ENCODE measurements at places on chromosomes 2 and 18. TPM values are rescaled to one million over a fixed set of nuclear protein-coding genes. Genes with fewer than 3 reads are reported as not detected.

Gene RPRM
- total RNA-seq = not detected

Gene KCNJ13
- not detected for total RNA-seq

DNA sequence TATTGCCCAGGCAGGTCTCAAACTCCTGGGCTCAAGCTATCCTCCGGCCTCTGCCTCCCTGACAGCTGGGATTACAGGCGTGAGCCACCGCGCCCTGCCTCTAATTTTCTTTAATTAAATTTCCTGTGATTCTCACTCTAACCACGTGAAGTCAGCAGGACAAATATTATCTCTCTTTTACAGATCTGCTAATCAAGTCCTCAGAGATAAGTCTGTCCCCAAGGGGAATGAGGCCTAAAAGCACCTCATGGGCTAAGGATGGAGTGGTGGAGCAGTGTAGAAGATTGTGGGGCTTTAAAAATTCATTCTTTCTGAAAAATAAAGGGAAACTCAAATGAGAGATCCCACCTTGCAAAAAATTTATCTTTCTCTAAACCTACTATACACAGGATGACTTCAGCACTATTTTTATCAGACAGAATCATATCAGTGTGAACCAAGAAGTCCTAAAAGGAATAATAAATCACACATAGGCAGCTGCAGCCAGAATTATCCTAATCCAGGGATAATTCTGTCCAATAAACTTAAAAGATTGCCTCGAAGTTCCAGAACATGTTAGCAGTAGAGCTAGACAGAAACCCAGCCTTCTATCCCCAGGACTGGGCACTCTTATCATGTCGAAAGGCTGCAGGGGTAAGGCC lies 38.3 kb upstream of the BMPR2 start:
- H3K4me1 ChIP-seq = 0 out of 2 replicates have a peak, but pooled peaks cover 5% of the 10 kb centered on the region

GRCh38 chr2:216698895-216699294 lies 3.5 kb upstream of the IGFBP5 start:
- no peaks in the 10 kb centered on the region for H3K36me3 ChIP-seq

- H3K27ac ChIP-seq = no peak overlapping the region
- no peaks in the 10 kb centered on the region for H3K27me3 ChIP-seq
- no peak for DNase-seq
- H3K4me3 ChIP-seq = no peak overlapping the region
Observed at GRCh38 chr2:34985474-34985873, 1370.1 kb upstream of the CRIM1 start.

Measured in SJSA1 (cell line).